Activated CD4-positive, alpha-beta T cell treated with anti-CD3 and anti-CD28 coated beads, Interleukin-2, amount 50 U/mL, for 4 hours (primary cell): ENCODE measurements at places on chromosomes 5 and 9.
A peak's percentile ranks its signal among the peaks of the same experiment; 100 is the strongest.

DNA sequence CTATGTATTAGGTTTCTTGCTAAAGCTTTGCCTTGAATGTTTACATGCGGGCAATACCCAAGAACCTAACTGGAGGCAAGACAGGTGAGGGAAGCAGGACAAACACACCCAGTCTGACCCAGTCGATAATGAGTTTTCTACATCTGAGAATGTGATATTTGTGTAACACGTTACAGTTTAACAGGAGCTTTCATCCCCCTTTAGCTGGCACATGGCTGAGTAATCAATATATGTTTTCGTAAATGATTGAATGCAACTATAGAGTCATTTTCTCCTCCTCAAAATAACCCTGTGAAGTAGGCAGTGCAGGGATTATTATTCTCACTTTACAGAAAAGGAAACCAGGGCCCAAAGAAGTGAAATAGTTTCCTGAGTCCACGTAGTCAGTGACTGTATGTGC lies 84.7 kb upstream of the HTR4 start:
- DNase-seq = no peak

DNA sequence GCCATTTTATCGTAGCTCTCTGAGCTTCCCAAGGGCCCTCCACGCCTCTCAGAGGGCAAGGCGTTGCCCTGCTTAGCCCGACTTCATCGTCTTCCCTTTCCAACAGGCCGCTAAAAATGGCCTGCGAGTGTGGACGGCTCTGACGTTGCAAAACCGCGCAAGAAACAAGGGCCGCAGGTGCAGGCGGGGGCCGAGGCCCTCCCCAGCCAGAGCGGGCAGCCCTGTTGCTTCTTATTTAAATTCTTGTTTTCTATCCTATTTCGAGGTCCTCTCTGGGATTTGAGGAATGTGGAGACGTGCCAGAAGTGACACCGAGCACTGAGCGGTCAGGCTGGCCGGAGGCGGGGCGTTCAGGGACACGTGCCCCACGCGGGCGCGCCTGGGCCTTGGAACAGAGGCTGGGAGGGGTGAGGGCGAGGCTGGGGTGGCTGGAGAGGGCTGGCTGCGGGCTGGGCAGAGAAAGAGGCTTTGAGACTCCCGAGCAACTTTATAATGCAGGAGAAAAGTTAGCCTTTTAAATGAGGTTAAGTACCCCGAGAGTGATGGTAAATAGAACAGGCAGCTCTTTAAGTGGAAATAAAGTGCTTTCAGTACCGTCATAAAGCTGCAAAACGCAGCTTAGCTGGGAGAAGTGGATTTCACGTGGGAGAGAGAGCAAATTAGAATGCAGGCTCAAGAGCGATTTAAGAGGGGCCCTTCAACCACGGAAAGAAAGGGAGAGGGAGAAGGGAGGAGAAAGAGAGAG lies 243.6 kb downstream of the AUH start:
- no peak for DNase-seq

- no peak for DNase-seq
These were observed 191.0 kb upstream of the ADAMTS16 start for GRCh38 chr5:4949108-4949507.

GRCh38 chr5:179792612-179793467 lies 946 bp upstream of the LTC4S start:
- no peak for DNase-seq

DNA sequence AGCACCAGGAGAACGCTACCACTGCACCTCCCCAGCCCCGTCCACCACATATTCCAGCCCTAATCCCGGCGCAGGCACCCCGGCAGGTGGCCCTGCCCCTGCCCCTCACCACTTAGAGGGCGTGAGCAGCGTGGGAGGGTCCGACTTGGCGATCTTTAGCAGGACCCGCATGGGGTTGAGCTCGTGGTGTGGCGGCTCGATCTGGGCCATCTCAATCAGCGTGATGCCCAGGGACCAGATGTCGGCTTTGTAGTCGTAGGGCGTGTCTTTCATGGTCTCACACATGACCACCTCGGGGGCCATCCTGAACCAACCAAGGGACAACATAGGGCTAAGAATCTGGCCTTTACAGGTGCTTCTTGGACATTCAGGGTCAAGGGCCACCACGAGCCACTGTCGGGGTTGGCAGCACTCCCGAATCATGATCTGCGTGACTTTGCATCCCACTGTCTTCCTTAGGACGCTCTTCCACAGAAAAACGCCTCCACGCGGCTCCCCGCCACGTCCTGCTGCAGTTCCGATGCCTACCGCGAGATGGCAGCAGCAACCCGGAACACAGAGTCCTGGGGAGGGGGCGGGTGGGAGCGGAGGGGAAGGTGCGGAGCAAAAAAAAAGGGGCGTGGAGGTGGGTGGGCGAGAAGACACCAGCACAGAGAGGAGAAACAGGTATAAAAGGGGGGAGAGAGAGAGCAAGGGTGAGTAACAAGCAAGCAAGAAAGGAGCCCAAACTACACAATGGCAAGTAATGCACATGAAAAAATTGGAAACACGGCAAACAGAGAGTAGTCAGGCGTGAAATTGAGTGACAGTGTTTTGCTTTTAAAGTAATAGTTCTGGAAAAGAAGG lies 81.3 kb downstream of the STK10 start:
- DNase-seq = peak; percentile 67

DNA sequence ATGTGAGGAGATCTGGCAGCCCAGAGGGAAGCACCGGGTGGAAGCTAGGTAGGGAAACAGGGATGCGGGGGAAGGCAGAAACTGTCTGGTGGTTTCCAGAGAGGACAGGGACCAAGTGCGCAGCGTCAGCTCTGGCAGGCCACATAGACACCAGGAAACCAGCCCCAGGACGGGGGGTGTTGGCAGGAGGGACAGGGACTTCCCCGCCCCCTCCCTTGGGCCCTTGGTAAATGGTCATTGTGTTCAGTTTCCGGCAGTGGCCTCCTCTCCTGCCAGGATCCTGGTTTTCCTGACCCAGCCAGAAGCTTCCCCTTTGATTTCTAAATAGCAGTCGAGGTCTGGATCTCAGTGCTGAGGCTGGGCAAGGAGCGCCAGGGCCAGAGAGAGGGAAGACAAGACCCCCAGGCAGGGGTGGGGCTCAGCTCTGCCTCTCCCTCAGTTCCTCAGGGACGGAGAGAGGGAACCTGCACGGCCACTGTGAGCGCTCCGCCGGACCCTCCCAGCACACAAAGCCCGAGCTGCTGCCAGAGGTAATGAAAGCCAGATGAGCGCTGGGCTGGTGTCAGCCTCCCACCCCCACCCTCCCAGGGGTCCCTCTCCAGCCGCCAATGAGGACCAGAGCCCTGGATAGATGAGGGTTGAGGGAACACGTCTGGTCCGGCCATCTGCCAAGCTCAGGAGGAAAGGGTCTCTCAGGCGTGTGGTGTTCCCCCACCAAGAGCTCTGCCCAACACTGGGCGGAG lies 1.8 kb downstream of the RALGDS start:
- DNase-seq = no peak

- DNase-seq = no peak
These were observed 131.1 kb downstream of the TLE1 start for GRCh38 chr9:81558091-81558830.

DNA sequence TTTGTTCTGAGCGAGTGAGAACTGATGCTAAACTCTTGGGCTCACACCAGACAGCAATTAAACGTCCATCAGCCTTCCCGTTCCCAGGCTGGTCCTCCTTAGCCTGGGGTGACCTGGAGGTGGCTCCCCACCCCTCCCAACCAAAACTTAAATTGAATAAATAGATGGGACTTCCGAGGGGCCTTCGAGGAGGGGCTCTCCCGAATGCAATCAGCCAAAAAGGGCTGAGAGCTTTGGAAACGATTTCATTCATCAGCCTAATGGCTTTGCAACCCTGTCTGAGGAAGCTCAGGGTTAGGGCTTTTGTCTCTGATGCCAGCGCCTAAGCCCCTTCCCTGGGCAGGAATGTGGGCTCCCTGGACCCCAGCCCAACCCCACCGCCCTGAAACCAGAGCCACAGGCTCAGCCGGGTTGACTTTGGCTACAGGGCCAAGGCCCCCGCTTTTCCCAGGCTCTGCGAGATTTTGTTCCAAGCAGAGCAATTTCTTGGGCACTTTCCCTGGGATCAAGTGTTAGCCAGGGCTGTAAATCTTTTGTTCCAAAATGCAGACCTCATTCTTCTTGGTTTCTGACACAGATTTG lies 29.2 kb downstream of the LHX3 start:
- no peak for DNase-seq

- no peak for DNase-seq
These were observed 1690.7 kb upstream of the CDH9 start for GRCh38 chr5:28729067-28729466.

DNA sequence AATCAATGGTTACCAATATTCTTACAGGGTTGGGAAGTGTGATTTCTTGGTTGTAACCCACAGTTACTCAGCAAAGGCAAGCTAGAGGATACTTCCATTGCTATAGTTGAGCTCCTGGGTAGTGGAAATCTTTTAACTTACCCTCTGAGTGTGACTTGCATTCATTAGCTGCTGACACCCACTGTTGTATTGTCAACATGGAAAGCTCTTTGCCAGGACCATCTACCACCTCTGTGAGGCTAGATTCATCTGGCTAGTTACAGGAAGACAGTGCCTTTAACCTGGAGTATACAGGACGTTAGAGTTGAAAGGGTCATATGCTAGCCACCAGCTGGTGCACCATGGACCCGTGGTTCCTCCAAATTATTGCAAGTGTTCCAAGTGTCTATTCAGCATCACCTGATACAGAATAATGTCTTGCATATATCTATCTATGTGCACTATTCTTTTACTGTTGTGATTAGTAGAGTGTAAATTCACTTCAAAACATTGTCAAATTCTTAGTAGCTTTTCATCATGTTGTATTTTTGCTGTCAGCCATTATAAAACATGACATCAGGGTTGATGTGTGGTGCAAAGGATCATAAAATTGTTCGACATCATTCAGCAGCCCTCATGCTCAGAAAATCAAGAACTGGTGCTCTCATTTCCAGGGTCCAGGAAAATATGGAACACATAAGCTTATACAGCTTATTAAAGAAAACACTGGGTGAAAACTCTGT lies 239.0 kb downstream of the PJA2 start:
- no peak for DNase-seq

DNA sequence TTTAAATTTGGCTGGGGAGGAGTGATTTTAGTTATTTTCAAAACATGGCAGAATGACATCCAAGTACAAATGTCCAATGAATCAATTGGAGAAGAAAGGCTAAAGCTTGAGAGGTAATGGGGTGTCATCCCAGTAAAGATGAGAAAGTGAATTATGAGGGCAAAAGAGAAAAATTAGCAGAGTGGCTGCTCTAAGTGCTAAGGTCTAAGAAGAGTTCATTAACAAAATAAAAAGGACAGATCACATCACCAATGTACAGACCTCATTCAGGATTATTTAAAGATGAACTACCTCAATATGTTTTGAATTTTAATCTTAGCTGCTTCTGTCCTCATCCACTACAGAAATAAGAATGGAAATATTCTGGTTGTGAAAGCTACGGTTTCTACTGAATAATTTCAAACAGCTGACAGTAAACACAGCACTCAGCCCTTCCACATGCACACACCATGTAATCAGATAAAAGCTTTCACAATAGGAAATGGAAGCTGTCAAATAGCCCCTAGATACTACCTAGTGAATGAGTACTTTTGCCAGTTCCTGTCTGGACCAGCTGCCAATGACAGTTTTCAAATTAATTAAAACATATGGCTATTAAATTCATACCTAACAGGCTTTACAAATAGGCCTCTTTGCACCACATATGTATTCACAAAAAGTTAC lies 171.5 kb downstream of the SSBP2 start:
- no peak for DNase-seq

DNA sequence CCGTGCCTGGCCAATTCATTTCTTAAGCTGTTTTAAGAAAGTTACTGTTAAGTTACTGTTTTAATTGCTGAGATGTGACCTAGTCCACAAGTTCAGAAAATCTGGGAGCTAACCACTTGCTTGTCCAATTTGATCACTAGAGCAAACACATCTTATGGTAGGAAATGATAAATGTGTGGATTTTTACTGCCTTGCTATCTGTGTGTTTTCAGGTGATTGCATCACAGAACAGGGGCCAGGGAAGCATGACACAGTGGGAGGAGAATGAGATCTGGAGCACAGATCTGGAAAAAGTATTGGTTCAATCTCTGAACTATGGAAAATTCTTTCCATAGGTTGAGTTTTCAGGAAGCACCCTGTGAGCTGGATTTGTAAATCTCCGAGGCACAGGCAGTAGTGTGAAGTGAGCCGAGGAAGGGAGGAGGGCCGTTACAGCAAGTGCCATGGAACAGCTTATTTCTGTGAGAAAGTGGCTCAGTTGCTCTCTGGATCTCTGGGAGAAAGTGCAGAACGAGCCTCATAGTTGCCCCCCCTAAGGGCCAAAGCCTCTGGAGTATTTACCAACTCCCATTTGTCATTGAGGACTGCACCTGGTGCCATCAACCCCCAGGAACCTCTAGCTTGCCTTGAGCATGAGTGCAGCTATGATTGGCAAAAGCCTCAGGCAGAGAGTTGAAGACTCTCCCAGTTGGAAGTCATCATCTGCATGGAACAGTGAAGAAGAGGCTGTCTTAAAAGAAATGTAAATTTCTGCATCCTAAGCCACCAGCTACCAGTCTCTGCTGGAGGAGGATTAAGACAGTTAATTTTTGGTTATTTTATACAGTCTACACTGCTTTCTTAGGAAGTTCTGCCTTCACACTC lies 161.8 kb upstream of the CLINT1 start:
- DNase-seq = no peak

GRCh38 chr5:97455996-97456395 lies 272.9 kb upstream of the RIOK2 start:
- DNase-seq = no peak

DNA sequence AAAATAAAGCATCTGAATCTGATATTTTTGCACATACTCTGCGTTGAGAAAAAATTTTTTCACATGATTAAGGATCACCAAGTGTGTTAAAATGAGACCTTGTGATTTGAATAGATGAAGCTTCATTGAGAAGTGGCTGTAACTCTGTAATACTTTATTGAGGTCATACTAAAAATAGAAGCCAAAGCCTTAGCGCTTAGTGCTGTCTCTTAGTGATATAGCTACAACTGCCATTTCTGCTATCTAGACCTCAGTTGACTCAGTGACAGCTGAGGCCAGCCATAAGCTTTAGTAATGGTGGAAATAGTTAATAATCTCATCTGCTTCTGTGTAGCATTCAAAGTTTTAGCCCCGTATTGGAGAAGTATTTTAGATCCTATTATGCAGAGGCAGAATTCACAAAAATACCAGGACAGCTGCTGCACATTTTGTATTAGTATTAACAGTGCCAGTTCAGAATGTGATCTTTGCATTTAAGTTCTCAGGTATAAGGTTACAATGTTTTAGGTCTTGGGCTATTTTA lies 107.4 kb upstream of the SGCD start:
- DNase-seq = no peak

GRCh38 chr9:91852801-91853347 lies 97.2 kb downstream of the ROR2 start:
- DNase-seq = no peak
